ENCODE measurements at places on chromosomes 3 and 15. TPM values are rescaled to one million over a fixed set of nuclear protein-coding genes. Genes with fewer than 3 reads are reported as not detected.

GRCh38 chr3:189631409-189631808 is 220 bp downstream of the TP63 start:
- no peak for ATAC-seq

DNA sequence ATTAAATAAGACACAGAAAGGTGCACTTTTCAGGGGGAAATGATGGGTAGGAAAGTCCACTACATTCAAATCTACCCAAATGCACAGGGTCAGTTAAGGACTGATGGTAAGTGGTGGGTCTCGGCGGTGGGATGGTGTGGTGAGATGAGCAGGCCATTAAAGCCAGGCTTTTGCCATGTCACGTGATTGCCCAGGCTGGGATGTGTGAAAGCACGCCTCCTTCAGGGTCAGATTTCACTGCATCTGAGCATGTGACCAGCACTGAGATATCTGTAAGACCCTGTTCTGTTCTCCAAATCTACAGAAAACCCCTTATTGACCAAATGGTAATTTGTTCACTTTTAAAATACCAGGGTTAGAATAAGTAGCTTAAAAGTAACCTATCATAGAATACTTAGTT is 301.5 kb downstream of the MEX3B start:
- no peak for ATAC-seq

CNTN3 gene
- 0.63 TPM for total RNA-seq

IL17RC gene
- total RNA-seq: 12.2 TPM

DNA sequence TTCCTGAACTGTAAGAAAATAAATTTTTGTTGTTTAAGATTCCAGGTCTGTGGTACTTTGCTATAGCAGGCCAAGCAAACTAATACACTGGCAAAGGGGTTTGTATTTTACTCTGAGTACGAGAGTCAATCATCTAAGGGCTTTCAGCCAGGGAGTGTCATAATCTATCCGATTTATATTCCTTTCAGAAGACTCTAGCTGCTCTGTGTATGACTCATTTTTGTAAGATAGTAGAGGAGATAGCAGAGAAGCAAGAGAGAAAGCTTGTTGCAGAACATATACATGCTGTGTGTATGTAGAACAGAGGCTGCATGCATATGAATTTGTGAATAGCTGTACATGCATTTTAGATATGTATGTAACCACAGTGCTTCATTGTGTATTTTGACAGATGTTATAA is 577.9 kb upstream of the EPHA6 start:
- peak; percentile 84 for ATAC-seq

DNA sequence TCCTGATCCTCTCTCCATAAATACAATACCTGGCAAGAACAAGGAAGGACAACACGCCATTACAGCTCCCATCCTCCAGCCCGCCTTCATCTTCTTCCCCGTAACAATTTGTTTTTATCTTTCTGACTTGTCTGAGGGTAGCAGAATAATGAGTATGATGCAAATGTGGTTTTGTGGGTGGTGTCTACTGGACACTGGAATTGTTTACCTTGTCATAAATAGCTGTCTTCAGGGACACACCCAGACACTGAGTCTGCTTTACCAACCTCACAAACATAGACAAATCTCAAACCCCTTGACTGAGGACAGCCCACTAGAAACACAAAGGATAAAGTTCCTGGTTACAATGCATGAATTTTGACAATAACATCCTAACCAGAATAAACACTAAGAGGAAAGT is 13.4 kb downstream of the WDR72 start:
- no peak for ATAC-seq

- no peak for ATAC-seq
Measured at GRCh38 chr3:156252656-156253055, 132.3 kb downstream of the KCNAB1 start.

DHFR2 gene
- 8.0 TPM for total RNA-seq

DNA sequence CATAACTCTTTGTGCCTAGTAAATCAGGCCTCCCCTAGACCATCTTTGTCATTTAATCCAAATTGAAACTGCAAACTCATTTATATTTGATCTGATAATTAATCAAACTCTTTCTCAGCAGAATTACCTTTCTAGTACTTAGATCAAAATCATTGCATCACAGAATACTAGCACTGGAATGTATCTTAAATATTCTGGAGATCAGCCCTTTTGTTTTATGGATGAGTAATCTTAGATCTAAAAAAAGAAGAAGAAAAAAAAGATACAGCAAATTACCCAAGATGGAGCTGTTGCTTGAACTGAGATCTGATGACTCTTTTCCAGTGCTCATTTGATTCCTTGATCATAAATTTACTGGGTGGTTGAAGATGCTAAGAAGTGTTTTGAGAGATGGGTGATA is 47.9 kb downstream of the NAALADL2 start:
- no peak for ATAC-seq

- no peak for ATAC-seq
Measured at GRCh38 chr3:43180027-43180426, 74.1 kb upstream of the POMGNT2 start.

DNA sequence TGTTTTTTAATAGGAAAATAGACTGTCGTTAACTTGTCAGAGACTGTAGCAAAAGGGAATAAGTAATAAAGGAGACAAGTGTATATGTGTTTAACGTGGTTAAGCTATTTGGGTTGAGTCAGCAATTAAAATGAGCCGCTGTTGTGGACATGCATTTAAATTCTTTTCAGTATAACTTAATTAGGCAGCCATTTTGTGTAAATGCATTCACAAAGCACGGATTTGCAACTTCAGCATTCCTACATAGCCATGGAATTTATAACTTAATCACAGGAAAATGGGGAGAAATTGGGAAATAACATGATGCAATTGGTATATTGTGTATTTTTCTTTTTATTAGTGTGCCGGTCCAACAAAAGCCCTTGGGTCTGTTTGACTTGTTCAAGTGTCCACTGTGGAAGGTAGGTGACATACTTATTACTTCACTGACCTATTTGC is 27.9 kb downstream of the USP3 start:
- ATAC-seq: no peak

DNA sequence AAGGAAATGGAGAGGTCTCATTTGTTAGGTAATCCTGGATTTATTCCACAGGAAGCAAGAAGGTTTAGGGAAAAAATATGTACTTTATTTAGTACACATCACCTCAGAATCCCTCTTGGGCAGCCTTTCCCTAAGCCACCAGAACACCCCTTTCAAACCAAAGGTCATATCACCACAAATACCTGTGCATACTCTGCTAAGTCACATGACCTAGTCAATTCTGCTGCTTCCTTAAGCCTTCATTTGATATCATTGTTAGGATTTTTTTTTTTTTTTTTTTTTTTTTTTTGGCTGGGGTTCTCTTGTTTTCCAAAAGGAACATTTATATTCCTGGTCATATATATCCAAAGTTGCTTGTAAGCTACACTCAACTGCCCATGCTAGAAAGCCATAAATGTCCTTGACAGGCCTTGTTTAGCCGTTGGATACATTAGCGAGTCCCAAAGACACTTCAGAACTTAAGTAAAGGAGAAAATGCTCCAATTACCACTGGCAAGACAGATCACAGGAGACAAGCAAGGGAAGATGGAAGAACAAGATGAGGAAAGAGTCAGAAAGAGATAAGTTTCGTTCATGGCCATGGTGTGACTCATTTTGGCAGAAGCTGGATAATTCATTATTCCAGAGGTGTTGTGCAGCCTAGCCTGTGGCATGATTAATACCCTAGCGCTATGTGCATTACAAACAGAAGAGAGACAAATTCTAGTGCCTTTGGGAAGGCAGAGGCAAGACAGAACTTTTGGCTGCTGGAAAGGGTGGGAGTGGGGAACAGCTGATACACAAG is 155.6 kb upstream of the SLC2A2 start:
- ATAC-seq: peak; percentile 22

FEZF2 gene
- total RNA-seq: 0.15 TPM

DNA sequence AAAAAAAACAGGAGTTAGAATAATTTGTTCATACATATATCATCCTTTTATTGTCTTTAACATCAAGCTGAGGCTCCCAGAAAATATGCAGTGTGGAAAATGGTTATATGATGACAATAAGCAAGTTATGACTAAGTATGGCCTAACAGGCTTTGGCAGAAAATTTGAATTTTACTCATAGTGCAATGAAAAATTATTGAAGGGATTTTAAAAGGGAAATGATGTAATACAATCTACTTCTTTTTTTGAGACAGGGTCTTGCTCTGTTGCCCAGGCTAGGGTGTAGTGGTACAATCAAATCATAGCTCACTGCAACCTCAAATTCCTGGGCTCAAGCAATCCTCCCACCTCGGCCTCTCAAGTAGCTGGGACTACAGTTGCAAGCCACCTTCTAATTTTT is 78.7 kb downstream of the FAIM start:
- no peak for ATAC-seq

PSTPIP1 gene
- total RNA-seq: 0.81 TPM

DNA sequence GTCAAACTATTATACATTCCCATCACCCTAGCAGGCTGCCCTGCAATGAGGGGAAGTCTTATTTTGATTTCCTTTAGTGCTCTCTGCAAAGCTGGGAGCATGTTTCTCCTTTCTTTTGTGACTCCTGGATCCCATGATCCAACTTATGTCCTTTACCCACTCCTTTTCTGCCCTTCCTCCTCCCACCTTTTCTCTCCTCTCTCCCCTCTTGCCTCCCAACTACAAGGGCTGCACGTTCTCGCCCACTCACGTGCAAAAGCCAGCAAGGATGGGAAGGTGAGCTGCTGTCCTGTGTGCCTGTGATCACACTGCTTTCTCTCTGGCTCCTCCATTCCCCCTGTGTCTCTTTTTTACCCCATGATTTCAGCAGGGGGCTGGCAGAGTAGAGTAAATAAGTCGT is 6.1 kb downstream of the VIPR1 start:
- ATAC-seq: no peak

CYP1A2 gene
- 0.14 TPM for total RNA-seq

SLC41A3 gene
- total RNA-seq: 27.8 TPM

SAMMSON gene
- total RNA-seq: not detected

DNA sequence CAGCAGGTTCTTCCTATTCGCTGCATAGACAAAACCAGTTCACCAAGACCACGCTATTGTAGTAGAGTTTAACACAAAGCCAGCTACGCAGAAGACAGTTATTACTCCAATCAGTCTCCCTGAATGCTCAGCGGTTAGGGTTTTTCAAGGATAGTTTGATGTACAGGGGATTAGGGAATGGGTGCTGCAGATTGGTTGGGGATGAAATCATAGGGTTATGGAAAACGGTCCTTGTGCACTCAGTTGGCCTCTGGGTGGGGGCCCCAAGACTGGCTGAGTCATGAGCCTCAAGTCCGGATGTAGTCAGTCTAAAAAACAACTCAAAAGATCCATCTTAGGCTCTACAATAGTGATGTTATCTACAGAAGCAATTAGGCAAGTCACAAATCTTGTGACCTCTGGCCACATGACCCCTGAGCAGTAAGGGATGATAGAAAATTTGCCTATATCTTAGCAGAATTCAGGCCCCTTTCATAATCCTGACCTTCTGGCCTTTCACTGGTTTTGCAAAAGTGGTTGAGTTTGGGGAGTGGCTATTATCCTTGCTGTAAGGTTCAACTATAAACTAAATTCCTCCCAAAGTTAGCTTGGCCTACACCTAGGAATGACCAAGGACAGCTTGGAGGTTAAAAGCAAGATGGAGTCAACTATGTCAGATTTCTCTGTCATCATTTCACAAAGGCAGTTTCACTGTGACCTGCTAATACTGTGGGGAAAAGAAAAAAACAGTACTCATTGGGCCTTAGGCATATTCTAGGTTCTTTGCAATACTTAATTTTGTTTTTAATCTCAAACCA is 57.7 kb downstream of the LIPC start:
- no peak for ATAC-seq

DNA sequence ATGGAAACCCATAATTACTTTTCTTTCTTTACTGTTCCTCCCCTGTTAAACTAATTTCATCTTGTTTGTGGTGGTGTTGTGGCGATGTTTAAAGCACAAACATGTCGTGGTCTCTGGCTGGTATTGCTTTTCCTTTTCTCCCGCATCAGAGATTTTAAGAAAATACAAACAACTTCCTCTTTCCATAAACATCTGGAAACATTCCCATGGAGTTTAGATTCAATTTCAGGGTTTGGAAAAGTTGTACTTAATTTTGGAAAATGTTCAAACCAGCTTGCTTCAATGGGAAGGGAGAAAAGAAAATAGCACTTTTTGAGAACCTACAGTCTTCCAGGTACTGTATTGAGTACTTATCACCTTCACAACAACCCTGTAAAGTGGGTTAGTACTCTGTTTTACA is 30.4 kb downstream of the STARD9 start:
- no peak for ATAC-seq

GRCh38 chr3:126147147-126147931 is 33.0 kb downstream of the ALDH1L1 start:
- no peak for ATAC-seq

DNA sequence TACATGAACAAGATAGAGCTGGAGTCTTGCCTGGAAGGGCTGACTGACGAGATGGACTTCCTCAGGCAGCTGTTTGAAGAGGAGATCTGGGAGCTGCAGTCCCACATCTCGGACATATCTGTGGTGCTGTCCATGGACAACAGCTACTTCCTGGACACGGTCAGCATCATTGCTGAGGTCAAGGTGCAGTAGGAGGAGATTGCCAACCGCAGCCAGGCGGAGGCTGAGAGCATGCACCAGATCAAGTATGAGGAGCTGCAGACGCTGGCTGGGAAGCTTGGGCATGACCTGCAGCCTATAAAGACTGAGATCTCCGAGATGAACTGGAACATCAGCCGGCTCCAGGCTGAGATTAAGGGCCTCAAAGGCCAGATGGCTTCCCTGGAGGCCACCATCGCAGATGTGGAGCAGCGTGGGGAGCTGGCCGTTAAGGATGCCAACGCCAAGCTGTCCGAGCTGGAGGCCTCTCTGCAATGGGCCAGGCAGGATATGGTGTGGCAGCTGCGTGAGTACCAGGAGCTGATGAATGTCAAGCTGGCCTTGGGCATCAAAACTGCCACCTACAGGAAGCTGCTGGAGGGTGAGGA is 5.5 kb upstream of the LARP6 start:
- ATAC-seq: no peak

DNA sequence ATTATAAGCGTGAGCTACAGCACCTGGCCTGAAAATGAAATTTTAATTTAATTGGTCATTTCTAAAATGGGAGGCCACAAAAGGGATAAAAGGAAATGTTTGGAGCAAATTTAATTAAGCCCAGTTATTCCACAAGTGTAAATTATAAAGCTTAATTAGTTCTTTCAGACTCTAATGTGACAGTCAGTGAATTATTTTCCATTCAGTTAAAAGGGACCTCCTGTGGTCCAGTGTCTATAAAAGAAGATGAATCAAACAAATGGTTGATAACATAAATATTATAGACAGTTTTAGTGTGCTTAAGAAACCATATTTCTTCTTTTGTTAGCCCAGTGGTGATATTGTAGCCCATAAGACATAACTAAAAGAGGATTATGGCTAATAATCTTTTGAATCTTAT is 66.4 kb downstream of the CNOT10 start:
- ATAC-seq: no peak

GRCh38 chr3:171198781-171199472 is 172.4 kb upstream of the SLC2A2 start:
- ATAC-seq: no peak

CCK gene
- total RNA-seq: 0.36 TPM

HIGD2B gene
- 0.38 TPM for total RNA-seq

PRR23B gene
- not detected for total RNA-seq

- no peak for ATAC-seq
Measured at GRCh38 chr3:14295801-14296200, 106.6 kb upstream of the SLC6A6 start.
